Activated CD8-positive, alpha-beta T cell treated with anti-CD3 and anti-CD28 coated beads, Interleukin-2, amount 10 ng/mL, durations not matched to agents 7 days and 5 days (primary cell): ENCODE measurements at places on chromosomes 4 and X. TPM values are rescaled to one million over a fixed set of nuclear protein-coding genes. Genes with fewer than 3 reads are reported as not detected.
A peak's percentile ranks its signal among the peaks of the same experiment; 100 is the strongest.

The NDST3 gene
- total RNA-seq: not detected

DNA sequence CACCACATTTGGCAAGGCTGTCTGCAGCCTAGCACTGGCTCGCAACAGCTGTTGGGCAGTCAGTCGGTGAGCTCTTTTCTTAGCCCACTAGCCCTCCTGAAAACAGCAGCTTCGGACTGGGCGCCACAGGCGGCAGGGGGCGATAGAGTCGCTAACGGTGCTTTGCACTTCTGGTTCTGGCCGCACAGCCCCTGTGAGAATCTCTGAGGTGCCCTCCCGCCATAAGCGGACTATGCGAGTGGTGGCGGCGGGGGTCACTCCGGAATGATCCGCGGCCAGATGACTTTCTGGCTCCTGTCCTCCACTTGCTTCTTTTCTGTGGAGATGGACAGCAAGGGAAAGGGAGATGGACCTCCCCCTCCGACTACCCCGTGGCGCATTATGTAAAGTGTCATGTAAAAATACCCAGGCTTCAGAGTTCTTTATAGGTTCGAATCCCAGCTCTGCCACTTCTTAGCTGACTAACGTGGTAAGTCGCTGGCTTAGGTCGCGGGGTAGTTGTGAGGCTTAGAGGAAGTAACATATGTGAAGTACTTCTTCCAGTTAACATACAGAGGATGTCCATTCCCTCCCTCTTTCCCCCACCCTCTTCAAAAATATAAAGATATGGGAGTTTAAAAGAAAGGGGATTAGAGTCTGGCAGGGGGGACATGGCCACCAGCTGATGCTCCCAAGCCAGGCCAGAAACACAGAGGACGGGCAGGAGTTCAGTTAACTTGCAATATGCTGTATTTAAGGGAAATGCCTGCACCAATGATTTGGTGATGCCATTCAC is 11.0 kb downstream of the ARHGAP36 start:
- DNase-seq: peak; percentile 20
- H3K27ac ChIP-seq: no peak overlapping the region

DNA sequence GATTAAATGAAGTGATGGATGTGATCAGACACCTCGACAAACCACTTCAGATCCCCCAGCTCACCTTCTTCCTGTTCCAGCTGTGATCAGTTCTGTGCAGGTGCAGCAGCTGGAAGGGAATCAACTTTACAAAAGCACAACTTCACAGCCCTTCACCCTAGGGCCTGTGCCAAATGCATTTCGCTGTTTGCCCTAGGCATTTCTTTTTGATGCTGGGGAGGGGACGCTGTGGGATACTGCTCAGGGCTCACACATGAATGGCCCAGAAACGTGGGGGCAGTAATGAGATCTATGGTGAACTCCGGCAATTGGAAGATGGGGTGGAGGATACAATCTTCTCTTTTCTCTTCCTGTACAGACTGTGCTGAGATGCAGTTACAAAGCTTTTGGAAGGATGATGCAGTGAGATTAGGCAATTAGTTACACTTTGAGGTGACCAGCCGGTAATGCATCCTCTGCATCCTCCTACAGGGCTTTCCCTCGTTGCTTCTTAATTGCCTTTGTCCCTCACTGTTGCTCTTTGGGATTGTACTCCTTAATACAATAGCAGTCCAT is 215.1 kb upstream of the PITX2 start:
- no peak for DNase-seq
- no peaks in the 10 kb centered on the region for H3K27me3 ChIP-seq
- no peaks in the 10 kb centered on the region for H3K36me3 ChIP-seq
- no peak overlapping the region for H3K27ac ChIP-seq
- no peaks in the 10 kb centered on the region for H3K4me1 ChIP-seq

DNA sequence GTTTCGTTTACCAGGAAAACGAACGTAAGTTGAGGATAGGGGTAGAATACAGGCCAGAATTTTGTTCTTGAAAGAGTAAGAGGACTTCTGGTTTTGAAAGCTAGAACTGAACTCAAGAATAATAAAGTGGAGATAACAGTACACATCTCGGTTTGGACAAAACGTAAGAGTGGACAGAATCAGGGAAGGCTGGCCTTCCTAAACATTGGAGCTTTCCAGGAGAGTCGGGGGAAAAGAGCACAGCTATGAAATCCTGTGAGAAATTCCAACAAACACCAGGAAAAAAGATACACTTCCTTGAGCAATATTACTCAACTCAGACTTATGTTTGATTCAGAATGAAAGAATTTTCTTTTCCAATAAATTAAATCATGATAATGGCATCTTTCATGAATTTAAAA is 1.2 kb downstream of the CTSO start:
- H3K27ac ChIP-seq: no peak overlapping the region
- H3K4me1 ChIP-seq: peaks cover 17% of the 10 kb centered on the region
- no peak for DNase-seq
- H3K36me3 ChIP-seq: no peaks in the 10 kb centered on the region

The TMEM35A gene
- not detected for total RNA-seq

The MCUB gene
- total RNA-seq: 104 TPM

The TLR2 gene
- total RNA-seq: 1.6 TPM

The ZNF827 gene
- 13.6 TPM for total RNA-seq

- H3K27ac ChIP-seq: no peak overlapping the region
- no peaks in the 10 kb centered on the region for H3K36me3 ChIP-seq
- no peak for DNase-seq
- H3K4me1 ChIP-seq: no peaks in the 10 kb centered on the region
- H3K4me3 ChIP-seq: no peak overlapping the region
Observed at GRCh38 chr4:55733932-55734331, 85.7 kb upstream of the EXOC1L start.

GRCh38 chrX:102976286-102976685 is 39.2 kb downstream of the RAB40AL start:
- no peak for DNase-seq
- no peaks in the 10 kb centered on the region for H3K36me3 ChIP-seq
- no peak overlapping the region for H3K4me3 ChIP-seq
- no peak overlapping the region for H3K27ac ChIP-seq

GRCh38 chr4:69642961-69643360 is 3.5 kb upstream of the UGT2A2 start:
- no peak overlapping the region for H3K4me3 ChIP-seq
- no peaks in the 10 kb centered on the region for H3K27me3 ChIP-seq
- no peak for DNase-seq
- no peaks in the 10 kb centered on the region for H3K36me3 ChIP-seq
- no peak overlapping the region for H3K27ac ChIP-seq

The UGT2B15 gene
- total RNA-seq: not detected

The BEX5 gene
- 2.2 TPM for total RNA-seq

The AR gene
- total RNA-seq: not detected

The SSX1 gene
- not detected for total RNA-seq

The CD38 gene
- total RNA-seq: 88.8 TPM

The AKAP17A gene
- total RNA-seq: 66.4 TPM

DNA sequence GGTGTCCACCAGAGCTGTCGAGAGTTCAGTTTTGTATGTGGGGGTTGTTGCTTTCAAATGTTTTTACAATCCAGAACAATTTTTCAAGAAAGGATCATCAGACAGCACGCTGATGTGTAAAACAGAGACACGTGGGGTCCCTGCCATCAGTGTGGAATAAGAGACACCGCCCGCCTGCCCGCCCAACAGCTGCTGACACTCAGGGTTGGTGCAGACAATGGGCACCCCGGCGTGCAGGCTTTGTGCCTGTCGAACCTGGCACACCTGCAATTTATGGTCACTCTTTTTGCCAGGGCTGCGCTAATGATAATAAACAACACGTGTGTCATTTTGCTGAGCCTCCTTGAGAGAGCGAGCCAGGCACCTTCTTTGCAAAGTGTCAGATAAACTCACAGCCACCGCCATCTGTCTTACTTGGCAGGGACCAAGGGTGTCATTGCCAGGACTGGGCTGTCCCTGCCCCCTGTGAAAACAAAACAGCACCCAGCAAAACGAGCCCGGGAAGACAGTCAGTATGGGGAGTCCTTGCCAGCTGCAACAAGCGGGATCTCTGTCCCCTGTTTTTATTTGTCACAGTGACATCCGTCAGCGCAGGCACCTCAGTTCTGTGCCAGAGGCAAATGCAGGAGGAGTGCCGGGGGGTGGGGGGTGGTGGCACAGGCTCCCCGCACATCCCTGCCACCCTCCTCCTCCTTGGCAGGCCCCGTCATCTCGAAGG is 69.1 kb downstream of the PSAPL1 start:
- H3K4me3 ChIP-seq: no peak overlapping the region
- H3K4me1 ChIP-seq: peaks cover 4% of the 10 kb centered on the region
- no peak for DNase-seq
- H3K27ac ChIP-seq: no peak overlapping the region
- H3K36me3 ChIP-seq: no peaks in the 10 kb centered on the region
- H3K27me3 ChIP-seq: no peaks in the 10 kb centered on the region

The SFRP2 gene
- not detected for total RNA-seq

The SATL1 gene
- not detected for total RNA-seq

GRCh38 chrX:53511322-53511721 is 77.2 kb upstream of the HSD17B10 start:
- H3K4me1 ChIP-seq: no peaks in the 10 kb centered on the region
- no peaks in the 10 kb centered on the region for H3K27me3 ChIP-seq
- H3K4me3 ChIP-seq: no peak overlapping the region
- DNase-seq: no peak

GRCh38 chrX:110992611-110993010 is 103.4 kb upstream of the PAK3 start:
- H3K27ac ChIP-seq: no peak overlapping the region
- H3K4me1 ChIP-seq: no peaks in the 10 kb centered on the region
- DNase-seq: peak; percentile 35

The CRMP1 gene
- not detected for total RNA-seq

The PABPC1L2A gene
- not detected for total RNA-seq

DNA sequence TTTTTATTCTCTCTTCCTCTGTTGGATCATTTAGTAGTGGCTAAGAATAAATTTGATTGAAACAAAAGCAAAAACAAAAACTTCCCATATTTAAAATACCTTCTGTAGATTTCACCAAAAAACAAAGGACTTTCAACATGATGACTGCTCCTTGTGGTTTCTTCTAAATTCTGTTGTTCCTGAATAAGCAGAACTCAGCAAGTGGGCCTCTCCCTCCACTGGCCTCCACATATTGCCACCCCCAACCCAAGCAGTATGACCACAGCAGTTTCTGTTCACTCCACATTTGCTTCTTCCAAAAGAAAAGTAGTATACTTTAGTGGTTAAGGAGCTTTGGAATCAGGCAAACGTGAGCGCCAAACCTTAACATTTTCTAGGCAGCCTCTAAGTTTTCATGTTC is 114.7 kb downstream of the COX18 start:
- H3K27ac ChIP-seq: no peak overlapping the region
- no peaks in the 10 kb centered on the region for H3K36me3 ChIP-seq
- H3K27me3 ChIP-seq: no peaks in the 10 kb centered on the region
- DNase-seq: no peak
- H3K4me3 ChIP-seq: no peak overlapping the region

DNA sequence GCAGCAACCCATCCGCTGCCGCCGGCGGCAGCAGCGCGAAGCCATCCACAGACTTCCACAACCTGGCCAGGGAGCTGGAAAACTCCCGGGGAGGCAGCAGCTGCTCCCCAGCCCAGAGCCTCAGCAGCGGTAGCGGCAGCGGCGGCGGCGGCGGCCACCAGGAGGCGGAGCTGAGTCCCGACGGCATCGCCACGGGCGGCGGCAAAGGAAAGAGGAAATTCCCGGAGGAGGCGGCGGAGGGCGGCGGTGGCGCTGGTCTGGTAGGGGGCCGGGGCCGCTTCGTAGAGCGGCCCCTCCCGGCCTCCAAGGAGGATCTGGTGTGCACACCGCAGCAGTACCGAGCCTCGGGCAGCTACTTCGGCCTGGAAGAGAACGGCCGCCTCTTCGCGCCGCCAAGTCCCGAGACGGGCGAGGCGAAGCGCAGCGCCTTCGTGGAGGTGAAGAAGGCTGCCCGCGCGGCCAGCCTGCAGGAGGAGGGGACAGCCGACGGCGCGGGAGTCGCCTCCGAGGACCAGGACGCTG is 4.9 kb downstream of the PRDM8 start:
- peaks cover 17% of the 10 kb centered on the region for H3K36me3 ChIP-seq
- peak overlapping the region; percentile 71 for H3K4me3 ChIP-seq
- H3K27ac ChIP-seq: peak overlapping the region; percentile 54
- peaks cover 29% of the 10 kb centered on the region for H3K27me3 ChIP-seq

The ZNF718 gene
- 11.5 TPM for total RNA-seq

The PCSK1N gene
- not detected for total RNA-seq

DNA sequence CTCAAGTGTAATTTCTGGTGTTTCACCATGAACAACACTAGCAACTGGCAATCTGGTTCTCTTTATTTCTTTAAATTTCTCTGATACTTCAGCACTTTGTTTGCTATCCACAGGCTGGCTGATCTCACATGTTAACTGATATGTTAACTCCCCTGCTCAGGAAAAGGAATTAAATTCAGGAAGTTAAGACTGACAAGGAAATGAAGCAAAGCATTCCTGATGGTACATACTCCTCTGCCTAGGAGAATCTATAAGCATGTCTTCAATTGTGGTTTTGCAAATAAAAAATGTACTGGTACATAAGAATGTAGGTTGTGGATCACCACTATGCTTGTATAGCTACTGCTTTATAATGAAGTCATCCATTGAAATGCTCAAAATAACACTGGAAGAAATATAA is 1119.2 kb upstream of the INTU start:
- no peak for DNase-seq
- no peaks in the 10 kb centered on the region for H3K4me1 ChIP-seq
- H3K36me3 ChIP-seq: no peaks in the 10 kb centered on the region
- H3K4me3 ChIP-seq: no peak overlapping the region
- no peaks in the 10 kb centered on the region for H3K27me3 ChIP-seq

DNA sequence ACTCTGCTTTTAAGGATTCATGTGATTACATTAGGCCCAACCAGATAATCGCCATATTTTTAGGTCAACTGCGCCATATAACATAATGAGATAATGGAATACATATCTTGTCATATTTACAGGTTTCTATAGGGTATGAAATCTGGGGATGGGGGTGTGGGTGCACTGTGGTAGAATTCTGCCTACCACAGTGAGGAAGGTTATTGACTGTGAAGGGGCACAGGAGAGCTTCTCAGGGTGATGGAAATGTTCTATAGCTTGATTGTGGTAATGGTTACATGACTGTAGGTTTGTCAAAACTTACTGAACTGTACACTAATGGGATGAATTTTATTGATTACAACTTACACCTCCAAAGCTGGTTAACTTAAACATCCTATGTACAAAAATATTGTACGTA is 15.9 kb downstream of the USP53 start:
- peaks cover 20% of the 10 kb centered on the region for H3K4me1 ChIP-seq
- H3K36me3 ChIP-seq: peaks cover 17% of the 10 kb centered on the region
- H3K27me3 ChIP-seq: no peaks in the 10 kb centered on the region
- no peak overlapping the region for H3K27ac ChIP-seq

The UGT2B7 gene
- total RNA-seq: not detected

- H3K27ac ChIP-seq: no peak overlapping the region
- no peaks in the 10 kb centered on the region for H3K4me1 ChIP-seq
- H3K27me3 ChIP-seq: peaks cover 4% of the 10 kb centered on the region
- no peak overlapping the region for H3K4me3 ChIP-seq
- H3K36me3 ChIP-seq: no peaks in the 10 kb centered on the region
Observed at GRCh38 chr4:177302371-177303100, 7.1 kb upstream of the NEIL3 start.
